Lung (tissue), 17 donors: ENCODE measurements at places on chromosomes 4 and X.
A peak's percentile ranks its signal among the peaks of the same experiment; 100 is the strongest.

DNA sequence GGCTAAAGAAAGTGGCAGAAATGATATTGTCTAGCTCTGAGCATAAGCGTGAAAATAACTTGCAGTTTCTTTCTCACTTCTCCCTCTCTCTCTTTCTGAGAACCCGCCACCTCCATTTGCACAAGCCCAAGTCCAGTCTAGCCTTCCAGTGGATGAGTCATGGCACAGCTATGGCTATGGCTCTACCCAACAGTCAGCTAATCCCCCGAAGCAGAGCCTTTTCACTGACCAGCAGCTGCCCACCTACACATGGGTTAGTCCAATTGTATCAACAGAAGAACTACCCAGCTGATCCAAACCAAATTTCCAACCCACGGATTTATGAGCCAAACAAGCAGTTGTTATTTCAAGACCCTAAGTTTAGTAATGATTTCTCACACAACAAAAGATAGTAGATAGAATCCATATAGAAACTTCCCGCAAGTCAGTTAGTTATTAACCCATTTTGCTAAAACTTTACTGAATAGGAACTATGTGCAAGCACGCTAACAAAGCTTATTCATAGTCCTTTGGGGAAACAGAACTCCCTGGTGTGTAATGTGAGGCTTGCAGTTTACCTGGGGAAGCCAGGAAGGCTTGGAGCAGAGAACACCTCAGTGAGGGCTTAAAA is 282.3 kb downstream of the INPP4B start:
- no peak for DNase-seq

DNA sequence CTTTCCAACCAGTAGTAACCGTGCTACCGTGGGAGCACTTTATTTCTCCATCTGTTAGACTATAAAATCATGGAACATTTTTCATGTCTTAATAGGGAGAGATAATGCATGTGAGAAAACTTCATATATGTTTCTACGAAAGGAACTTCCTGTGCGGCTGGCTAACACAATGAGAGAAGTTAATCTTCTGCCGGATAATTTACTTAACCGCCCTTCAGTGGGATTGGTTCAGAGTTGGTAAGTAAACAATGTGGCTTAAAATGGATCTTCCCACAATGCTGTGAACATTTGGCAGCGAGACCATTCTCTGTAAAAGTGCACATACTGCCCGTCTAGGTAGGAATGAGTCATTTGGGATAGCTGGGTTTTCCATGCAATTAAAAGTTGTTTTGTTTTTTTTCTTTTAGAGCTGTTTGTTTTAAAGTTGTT is 29.6 kb downstream of the PDK3 start:
- peak; percentile 78 for DNase-seq

- DNase-seq, result no peak
Observed at GRCh38 chr4:182808673-182809416, 108.3 kb downstream of the DCTD start.

DNA sequence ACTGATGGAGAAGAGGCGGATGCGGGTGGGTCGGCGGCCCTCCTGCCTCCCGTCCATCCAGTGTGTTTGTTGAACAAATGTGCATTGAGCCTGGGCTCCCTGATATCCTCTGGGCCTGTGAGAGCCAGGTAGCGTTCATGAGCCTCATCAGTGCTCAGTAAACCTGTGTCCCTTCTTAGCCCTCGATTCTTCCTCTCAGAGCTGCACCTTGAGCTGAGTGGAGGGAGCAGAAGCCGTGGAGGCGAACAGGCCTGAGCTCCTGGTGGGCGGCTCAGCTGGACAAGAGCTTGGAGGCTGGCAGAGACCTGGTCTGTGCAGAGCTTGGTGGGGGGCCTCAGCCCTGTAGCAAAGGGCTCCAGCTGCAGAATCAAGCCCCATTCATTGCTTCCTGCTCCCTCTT is 112.1 kb downstream of the SORCS2 start:
- no peak for DNase-seq

GRCh38 chrX:87338510-87338909 is 179.1 kb upstream of the KLHL4 start:
- peak; percentile 44 for DNase-seq

- no peak for DNase-seq
Observed at GRCh38 chrX:132651421-132652086, 162.7 kb upstream of the MBNL3 start.

DNA sequence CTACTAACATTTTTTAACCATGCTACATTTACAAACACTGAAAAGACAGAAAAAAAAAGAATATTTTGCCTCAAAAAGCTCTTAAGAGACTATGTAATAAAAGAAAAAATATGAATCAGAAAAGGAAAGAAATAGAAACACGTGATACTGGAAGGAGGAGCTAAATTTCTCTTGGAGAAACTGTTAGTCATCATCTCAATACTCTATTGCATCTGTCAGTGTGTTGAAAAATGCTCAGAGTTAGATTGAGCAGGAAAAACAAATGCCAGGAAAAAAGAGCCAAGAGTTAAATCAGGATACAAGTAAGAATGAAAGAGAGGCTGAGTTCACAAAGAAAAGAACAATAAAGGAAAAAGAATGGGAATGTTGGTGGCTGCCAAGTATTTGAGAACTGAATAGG is 2.6 kb downstream of the RAB28 start:
- DNase-seq, result no peak

- no peak for DNase-seq
Observed at GRCh38 chr4:141905751-141906150, 269.4 kb downstream of the IL15 start.

DNA sequence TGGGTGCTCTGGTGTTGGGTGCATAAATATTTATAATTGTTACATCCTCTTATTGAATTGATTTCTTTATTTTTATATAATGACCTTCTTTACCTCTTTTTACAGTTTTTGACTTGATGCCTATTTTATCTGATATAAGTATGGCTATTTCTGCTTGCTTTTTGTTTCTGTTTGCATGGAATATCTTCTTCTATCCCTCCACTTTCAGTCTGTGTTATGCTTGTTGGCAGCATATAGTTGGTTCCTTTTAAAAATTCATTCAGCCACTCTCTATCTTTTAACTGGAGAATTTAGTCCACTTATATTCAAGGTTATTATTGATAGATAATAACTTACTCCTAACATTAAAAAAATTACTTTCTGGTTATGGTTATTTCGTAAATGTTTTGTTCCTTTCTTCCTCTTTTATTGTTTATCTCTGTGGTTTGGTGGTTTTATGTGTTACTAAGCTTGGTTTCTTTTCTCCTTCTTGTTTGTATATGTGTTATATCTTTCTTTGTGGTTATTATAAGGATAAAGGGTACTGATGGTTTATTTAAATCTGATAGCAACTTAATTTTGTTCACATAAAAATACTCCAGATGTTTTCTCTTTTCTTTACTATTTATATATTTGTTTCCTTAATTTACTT is 69.5 kb downstream of the IL15 start:
- no peak for DNase-seq

- DNase-seq, result no peak
Observed at GRCh38 chr4:121216461-121216860, 52.3 kb upstream of the TNIP3 start.

DNA sequence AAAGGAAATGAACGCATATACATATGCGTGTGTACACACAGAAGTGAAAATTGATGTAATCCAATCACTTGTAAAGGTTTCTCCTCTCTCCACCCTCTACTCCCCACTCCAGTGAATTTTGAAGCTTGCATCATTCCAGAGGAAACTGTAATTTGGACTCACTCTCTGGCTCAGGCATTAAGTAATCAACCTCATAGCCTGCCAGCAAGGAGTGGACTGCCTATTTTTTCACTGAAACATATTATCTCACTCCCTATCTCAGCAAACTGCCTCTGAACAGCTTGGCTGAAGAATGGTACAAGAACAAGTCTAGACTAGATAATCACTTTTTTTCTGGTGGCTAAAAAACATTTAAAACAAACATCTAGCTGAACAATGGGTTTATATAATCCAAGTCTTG is 124.2 kb downstream of the C4orf51 start:
- DNase-seq, result peak; percentile 83

GRCh38 chrX:65990702-65991101 is 49.2 kb downstream of the VSIG4 start:
- DNase-seq, result no peak

GRCh38 chr4:25759101-25759500 is 103.5 kb downstream of the SLC34A2 start:
- no peak for DNase-seq

DNA sequence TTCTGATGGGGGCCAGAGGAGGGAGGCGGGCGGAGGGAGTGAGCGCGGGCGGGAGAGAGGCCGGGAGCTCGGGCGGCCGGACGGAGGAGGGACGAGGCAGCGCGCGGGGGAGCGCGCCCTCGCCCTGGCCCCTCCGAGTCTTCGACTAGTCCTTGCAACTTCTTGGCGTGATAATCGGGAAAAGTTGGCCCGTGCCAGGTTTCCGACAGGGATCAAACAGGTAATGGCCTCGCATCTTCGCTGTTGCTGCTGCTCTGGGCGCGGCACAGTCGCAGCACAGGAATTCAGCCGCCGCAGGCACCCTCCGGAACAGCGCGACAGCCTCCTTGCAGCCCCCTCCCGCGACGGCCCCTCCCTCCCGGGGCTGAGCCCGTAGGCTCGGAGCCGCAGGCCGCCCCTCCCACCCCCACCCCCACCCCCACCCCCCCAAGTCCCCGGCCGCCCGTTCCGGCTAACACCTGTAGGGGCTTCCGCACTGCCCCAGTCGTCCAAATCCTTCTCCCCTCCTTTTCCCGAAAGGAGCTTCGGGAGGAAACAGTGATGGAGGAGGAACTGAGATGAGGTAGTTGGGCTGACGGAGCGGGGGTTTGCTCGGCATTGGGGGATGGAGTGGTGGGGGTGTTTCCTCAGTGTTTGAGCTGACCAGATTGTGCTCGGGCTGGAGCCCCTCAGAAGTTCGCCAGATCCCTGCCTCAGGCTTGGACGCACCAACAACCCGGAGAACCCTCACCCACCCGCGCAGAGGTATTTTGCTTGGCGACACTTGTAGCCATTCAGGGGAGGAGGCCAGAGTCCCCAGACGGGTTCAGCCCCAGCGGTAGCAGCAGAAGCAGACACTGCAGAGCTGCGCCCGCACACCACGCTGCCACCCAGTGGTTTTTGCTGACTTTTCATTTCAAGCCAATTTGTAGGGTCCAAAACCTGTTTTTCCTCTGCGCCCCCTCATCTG is at the start of gene FGF13:
FGF13 (minus strand) TSS at position 319 of the 949 bp plus-strand sequence. CDS start 714 bp downstream, outside the sequence.
- no peak for DNase-seq

DNA sequence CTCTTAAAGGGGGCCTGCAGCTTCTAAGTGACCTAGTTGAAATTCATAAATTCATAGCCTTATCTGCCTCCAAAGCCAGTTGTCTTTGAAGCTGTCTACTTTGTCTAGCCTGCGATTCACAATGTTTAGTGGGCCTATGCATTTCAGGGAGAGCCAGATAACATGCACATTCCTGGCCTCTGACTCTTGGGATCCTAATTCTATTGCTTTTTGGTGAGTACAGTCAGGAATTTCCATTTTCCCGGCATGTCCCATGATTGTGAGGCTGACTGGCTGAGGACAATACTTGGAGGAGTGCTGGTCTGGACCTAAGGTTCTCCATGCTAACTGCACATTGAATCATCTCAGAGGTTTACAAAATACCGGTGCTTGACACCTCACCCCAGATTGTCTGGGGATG is 155.0 kb downstream of the MSL3 start:
- DNase-seq, result no peak

- DNase-seq, result no peak
Observed at GRCh38 chr4:147958057-147958456, 226.2 kb downstream of the ARHGAP10 start.

DNA sequence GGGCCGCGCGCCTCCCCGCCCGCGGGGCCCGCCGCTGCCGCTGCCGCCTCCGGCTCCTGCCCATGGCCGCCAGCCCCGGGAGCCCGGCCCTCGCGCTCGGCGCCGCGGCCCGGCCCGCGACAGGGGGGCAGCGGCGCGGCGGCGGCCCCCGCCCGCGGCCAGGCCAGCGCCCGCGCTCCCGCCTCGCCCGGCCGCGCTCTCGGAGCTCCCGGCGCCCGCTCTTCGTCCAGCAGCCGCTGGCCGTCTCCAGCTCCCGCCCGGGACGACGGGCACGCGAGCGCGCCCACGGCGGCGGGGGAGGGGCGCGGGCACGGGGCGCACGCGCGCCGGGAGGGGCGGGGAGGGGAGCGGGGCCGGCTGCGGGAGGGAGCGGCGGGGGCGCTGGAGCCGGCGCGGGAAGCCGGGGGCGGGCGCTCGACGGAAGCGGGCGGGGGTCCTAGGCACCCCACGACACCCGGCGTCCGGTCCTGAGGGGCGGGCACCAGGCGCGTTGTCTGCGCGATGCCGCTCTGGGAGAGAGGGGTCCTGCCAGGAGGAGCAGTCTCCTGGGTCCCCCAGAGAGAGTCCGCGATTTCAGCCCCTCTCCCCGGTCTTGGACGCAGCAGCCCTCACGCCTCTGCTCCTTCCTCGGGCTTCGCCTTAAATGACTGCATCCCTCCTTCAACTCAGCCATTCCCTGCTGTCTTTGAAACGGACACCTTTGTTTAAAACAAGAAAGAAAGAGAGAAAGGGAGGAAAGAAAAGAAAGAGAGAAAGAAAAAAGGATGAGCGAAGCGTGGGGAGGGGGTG is 490 bp upstream of the PDZD4 start:
- no peak for DNase-seq
